SHP77 (cell line): ENCODE measurements at places on chromosomes 7 and 10.

- DNase-seq: no peak
These were observed 82.5 kb downstream of the PRKCQ start for GRCh38 chr10:6497620-6498019.

- no peak for DNase-seq
These were observed at the start of gene NRG3 for GRCh38 chr10:81874875-81875466. NRG3 (plus strand) TSS chr10:81875194.

DNA sequence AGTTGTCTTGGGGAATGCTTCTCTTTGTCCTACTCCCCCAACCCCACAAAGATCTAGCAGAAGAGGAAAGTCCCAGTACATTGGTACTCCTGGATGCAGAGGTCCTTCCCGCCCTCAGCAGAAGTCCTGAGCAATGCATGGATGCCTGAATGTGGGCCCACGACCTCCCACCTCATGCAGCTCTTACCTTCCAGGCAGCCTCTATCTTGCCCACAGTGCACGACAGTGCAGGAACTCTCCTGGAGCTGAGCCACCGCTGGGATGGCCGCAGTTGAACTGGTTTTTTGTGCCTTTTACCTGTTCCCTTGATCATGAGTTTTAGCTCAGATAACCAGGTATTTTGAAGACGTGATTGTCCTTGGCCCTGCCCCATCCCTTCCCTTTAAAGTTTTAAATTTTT, 37.9 kb downstream of the LRRC4 start:
- DNase-seq: no peak

- DNase-seq: peak; percentile 17
These were observed at the start of gene DLX5 for GRCh38 chr7:97024209-97025129. DLX5 (minus strand) TSS chr7:97024831; CDS start chr7:97024623, 208 bp downstream.

GRCh38 chr10:85457191-85457590, 909.4 kb downstream of the GRID1 start:
- no peak for DNase-seq

DNA sequence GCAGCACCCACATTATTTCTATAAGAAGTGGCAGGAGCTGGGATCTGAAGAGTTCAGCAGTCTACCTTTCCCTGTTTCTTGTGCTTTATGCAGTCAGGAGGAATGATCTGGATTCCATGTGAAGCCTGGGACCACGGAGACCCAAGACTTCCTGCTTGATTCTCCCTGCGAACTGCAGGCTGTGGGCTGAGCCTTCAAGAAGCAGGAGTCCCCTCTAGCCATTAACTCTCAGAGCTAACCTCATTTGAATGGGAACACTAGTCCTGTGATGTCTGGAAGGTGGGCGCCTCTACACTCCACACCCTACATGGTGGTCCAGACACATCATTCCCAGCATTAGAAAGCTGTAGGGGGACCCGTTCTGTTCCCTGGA, 874 bp upstream of the RBP3 start:
- no peak for DNase-seq

DNA sequence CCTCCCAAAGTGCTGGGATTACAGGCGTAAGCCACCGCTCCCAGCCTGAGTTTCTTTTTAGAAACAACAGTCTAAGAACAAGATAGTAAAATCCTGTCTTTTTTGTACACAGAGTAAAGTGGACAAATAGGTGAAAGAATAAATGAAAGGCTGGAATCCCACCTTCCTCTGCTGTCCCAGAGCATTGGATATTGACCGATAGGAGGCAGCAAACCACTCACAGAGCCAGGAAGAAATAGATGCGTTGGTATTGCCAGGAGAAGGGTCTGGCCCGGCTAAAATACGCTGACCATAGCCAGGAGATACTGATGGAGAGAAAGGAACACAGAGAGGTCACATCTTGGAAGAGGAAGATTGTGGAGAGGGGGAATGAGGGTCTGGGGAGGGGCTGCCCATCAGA, 11.4 kb upstream of the ZNF12 start:
- DNase-seq: no peak

GRCh38 chr7:18520450-18521235, 25.1 kb downstream of the HDAC9 start:
- no peak for DNase-seq

DNA sequence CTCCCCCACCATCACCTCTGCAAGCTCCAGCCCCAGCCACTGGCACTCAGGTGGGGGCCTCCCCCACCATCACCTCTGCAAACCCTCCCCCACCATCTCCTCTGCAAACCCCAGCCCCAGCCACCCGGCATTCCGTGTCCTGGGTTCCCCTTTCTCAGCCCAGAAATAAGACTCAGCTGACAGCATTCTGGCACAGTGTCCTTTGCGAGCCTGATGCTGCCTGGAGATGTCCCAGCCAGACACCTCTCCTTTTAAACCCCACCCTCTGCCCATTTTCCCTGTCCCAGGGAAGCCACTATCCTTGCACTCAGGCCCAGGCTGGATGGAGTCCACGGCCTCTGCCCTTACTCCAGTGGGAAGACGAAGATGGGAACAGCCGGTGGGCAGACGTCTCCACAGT, 49.8 kb downstream of the ELFN1 start:
- DNase-seq: no peak

- no peak for DNase-seq
These were observed 106.3 kb downstream of the GRK5 start for GRCh38 chr10:119313644-119314043.

DNA sequence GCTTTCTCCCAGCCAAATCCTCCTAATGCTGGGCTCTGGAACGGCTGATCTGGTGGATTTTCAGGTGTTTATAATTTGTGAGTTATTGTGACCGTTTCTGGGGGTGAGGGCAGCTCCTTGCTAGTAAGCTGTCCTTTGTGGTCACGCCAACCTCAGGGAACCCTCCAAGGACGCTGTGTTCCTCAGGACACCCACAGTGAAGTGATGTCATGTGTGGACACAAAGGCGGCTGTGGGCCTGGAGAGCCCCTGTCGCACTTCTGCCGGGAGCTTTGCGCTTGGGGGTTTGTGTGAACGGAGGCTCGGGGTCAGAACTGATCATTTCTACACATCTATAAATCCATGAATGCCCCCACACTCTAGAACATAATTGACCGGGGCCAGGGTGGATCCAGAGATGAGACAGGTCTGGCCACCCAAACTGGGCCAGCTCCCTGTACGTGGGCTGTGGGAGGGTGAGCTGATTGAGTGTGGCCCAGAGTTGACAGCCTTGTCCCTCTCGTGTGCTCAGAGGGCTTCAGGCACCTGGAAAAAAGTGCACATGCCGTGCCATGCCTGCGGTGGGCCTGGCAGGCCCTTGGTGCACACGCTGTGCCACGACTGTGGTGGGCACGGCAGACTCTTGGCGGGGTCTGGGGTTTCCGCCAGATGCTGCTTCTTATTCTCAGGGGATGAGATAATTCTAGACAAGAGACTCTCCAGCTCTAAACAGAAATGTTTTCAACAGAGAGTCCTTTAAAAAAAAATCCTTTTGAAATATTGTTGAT, 130.2 kb downstream of the VIPR2 start:
- DNase-seq: no peak
